ENCODE measurements at places on chromosomes 7 and 10. TPM values are rescaled to one million over a fixed set of nuclear protein-coding genes. Genes with fewer than 3 reads are reported as not detected.

GRCh38 chr7:14144109-14144508 lies 154.6 kb upstream of the ETV1 start:
- DNase-seq: no peak

- DNase-seq: no peak
These were observed 57.5 kb upstream of the CHCHD3 start for GRCh38 chr7:133139350-133139749.

DNA sequence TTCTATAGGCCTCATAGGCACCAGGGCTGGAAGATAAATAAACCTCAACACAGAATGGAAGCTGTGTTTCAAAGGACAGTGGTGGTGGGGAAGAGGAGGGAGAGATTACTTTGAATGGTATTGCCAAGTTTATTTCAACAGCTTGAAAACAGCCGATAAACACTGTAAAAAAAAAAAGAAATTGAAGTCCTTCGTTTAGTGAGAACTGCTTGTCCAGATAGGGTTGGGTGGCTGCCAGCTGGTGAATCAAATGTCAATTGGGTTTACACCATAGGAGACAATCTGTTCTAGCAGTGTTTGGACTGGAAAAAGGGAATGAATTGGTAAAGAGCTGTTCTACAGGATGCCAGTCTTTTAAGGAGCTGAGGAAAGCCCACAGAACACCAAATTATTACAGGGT lies 254.8 kb downstream of the PHF14 start:
- no peak for DNase-seq

DNA sequence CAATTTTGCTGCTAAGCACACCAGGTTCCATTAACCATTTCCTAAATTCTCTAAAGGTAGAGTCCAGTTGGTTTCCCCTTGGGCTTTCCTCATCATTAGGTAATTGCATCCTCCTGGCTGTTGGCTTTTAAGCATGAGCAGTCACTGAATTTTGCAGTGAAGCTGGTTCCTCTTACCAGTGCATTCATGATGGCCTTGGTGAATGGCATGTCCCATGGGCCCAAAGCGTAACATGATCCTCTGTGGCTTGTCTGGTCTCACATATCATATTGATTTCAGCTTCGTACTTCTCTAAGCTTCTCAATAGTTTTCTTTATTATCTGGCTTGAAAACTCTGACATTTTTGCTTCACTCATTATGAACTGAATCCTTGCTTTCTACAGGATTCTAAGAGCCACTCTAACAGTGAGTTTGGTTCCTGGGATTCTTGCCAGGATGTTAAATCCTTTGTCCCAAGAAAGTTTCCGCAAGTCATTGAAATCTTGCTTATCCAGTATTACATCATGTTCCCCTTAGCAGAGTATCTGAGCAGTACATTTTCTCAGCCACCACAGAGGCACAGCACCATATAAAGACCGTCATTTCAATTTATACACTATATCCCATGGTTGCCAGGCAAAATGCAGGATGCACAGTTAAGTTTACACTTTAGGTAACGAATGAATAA lies 134.2 kb downstream of the PTN start:
- no peak for DNase-seq

GRCh38 chr7:1307828-1308227 lies 75.2 kb downstream of the UNCX start:
- no peak for DNase-seq

ZNF25 gene
- 16.1 TPM for polyA plus RNA-seq

FOXP2 gene
- polyA plus RNA-seq: 9.8 TPM

NANOS1 gene
- 3.1 TPM for polyA plus RNA-seq

FAM25G gene
- 0.43 TPM for polyA plus RNA-seq

Data from left renal cortex interstitium (tissue), 4 donors.